Hypothalamus (tissue), 51 donors: ENCODE measurements at places on chromosomes 16 and 17.

DNA sequence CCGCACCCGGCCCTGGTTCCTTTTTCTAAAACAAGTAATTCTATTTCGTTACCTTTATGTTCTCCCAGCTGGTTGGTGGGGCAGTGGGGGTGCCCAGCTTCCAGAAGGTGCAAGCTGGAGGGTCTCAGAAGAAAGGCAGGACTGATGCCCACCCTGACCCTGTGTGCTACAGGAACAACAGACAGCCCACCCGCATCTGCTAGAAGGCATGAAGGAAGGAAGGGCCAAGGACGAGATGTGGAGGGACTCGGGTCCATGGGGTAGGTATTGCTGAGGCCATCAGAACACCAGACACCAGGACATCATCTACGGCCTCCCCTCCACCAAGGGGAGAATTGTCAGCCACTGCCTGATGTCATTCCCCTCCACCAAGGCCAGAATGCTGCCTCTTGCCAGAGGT, 6.4 kb upstream of the CYTH1 start:
- no peak for DNase-seq

DNA sequence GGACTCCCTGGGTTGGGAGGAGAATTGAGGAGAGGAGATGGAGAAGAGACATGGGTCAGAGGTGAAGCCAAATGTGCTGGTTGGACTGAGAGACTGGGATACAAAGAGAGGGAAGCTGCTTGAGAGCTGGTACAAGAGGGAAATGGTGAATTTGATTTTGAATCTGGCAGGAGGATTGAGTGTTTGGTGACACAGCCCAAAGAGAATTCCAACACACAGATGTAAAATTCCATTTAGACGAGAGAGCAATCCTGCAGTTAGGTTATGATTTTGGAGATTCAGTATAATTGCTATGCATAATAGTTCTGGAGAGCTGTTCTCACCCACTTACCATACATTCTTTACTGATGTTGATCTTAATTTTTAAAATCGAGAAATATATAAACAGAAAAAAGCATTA, 57.7 kb downstream of the HSD17B2 start:
- no peak for DNase-seq

- DNase-seq, result no peak
Measured at GRCh38 chr16:57192720-57193486, 6.8 kb downstream of the RSPRY1 start.

DNA sequence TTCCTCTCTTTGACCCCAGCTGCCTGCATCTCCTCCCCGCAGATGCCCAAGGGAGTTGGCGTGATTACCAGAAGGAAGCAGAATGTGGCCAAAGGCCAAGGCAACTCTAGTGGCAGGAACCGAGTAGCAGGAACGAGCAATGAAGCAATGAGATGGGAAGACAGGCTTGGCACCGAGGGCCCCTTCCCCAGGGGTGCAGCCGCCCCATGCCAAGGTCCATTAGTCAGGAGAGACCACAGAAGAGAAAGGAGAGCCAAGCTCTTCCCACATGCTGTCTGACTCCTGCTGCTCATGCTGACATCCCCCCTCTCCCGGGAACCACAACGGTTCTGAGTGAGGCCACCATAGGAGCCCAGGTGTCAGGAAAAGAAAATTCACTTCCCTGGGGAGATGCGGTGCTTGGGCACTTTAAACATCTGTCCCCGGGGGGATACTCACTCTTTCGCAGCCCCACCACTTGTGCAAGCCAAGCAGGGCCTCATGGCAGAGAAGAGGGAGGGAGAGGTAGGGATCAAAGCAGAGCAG, 67.4 kb downstream of the MYO18A start:
- DNase-seq, result peak; percentile 41

GRCh38 chr17:77859035-77859810, 99.3 kb upstream of the TNRC6C start:
- DNase-seq, result no peak

- DNase-seq, result no peak
Measured at GRCh38 chr17:77460514-77461046, 319.8 kb downstream of the SEC14L1 start.
